ENCODE measurements at places on chromosomes 7 and 10.
A peak's percentile ranks its signal among the peaks of the same experiment; 100 is the strongest.

- no peak for DNase-seq
These were observed 70.0 kb upstream of the ZMIZ2 start for GRCh38 chr7:44678471-44679179.

GRCh38 chr10:70590655-70591416, 11.7 kb downstream of the PRF1 start:
- DNase-seq = no peak

DNA sequence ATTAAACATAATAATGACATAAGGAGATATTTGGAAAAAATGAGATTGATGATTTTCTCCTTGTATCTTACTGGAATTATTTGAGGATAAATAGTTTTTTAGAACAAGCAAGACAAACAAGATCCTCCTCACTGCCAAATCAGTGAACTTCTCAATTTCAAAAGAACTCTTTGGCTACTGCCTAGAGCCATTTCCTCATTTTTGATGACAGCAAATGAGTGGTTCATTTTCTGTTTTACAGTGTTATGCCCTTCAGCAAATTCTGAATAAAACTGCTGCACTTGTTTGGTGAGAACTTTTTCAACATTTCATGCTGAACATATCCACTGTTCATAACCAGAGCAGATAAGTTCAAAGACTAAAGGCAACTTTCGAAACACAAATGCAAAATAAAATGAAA, 42.5 kb upstream of the AHR start:
- DNase-seq = no peak

- no peak for DNase-seq
These were observed 48.2 kb downstream of the GOT1 start for GRCh38 chr10:99382176-99382575.

- DNase-seq = no peak
These were observed 14.4 kb downstream of the WDFY4 start for GRCh38 chr10:48699011-48699627.

- peak; percentile 48 for DNase-seq
These were observed 9.3 kb upstream of the AHR start for GRCh38 chr7:17289074-17289645.

DNA sequence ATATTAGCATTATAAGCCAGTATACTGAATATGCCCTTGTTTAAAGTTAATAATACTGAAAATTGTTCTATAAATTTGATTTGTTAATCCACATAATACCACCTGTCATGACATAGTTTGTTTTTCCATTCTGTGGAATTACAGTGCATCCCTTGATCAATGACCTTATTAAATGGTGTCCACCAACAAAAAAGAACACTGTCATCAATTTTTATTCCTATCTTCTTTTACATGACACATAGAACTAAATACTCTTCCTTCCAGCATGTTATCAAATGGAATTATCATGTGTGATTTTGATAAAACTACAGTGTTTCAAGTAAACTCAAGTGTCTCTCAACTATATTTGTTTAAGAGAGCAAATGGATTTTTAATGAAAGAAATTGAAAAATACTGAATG, 221.8 kb upstream of the MBL2 start:
- DNase-seq = no peak

- DNase-seq = no peak
These were observed 3.2 kb upstream of the MTG1 start for GRCh38 chr10:133390597-133391248.

GRCh38 chr10:103911021-103911459, 6.9 kb downstream of the STN1 start:
- no peak for DNase-seq

DNA sequence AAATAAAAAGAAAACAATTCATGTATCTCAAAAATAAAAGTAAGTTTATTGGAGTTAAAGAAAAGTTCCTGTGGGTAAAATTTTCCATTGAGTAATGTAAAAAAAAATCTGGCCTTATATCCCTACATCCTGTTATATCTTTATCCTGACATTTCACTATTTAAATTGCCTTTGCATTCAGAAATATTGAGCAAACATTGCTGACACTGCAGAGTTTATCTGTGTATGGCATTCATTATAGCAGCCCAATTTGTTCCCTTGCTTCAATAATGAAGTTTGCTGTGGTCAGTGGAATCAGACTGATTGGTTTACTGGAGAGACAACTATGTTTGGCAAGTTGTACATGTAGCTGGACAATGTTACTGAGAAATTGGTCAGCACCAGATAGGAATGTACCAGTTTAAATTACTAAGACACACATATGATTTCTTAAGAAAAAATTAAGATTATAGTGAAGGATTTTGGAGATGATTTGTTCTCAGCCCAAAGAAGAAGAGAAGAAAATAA, 271.7 kb downstream of the ANKRD7 start:
- DNase-seq = no peak

GRCh38 chr10:110220398-110220797, 13.0 kb downstream of the MXI1 start:
- no peak for DNase-seq

GRCh38 chr7:152633504-152633903, 42.4 kb downstream of the XRCC2 start:
- no peak for DNase-seq

DNA sequence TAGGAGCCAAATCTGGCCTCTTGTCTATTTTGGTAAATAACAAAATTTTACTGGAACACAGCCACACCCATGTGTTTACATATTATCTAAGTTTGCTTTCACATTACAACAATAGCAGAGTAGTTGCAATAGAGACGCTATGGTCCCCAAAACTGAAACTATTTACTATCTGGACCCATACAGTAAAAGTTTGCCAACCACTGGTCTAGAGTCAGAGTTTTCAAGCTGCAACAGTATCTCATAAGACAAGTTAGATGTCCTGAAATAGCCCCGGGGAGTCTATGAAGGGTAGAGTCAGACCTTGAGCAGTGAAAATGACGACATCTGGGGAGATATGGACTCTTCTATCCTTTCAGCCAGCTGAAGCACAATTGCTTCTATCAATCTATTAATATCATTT, 74.2 kb downstream of the CTNNA3 start:
- DNase-seq = no peak

DNA sequence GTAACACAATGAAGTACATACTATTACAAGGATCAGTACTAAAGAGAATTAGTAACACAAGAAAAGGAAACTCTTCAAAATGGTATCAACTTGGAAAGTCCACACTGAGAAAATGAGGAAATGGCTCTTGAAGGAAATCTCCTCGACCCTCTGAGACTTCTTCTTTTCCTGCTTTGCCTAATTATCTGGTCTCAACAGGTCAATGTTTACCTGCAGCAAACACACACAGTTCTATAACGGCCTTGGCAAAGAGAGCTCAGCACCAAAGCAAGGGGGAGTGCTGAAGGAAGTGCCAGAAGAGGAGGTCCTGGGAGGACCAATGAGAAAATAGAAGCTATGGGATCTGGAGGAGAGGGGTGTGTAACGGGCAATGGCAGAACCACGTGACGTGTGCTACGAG, 21.9 kb downstream of the CHCHD3 start:
- DNase-seq = no peak

DNA sequence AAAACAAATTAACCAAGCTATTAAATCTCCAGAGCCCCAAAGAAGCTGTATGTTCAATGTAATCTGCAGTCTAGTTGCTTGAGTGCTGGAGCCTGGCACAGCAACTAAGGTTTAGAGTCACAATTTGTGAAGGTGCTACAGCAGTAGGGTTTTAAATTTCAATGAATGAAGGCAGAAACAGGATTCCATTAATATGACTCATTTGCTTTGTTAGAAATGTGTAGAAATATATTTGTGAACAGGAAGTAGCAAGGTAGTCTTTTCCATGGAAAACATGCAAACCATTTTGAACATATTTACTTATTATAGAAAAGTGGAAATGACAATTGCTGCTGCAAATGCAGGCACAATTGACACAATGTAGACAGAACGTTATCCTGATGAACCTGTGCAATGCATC, 149.0 kb upstream of the STEAP4 start:
- no peak for DNase-seq

DNA sequence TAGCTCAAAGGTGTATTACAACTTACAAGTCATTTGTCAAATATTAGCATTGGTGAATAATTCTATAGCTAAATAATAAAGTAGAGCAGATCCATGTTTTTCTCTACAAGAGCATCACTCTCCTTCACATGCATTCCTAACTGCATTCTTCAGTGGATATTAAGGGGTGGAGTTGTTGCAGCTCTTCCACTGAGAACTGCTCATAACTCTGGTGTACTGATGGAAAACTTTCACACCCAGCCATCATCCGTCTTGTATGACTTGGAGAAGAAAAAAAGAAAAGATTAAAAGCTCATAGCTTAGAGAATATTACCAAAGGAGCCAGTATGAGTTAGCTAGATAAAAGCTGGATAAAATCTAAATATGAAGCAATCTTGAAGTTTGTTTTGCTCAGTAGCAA, 10.2 kb upstream of the FAM13C start:
- no peak for DNase-seq

DNA sequence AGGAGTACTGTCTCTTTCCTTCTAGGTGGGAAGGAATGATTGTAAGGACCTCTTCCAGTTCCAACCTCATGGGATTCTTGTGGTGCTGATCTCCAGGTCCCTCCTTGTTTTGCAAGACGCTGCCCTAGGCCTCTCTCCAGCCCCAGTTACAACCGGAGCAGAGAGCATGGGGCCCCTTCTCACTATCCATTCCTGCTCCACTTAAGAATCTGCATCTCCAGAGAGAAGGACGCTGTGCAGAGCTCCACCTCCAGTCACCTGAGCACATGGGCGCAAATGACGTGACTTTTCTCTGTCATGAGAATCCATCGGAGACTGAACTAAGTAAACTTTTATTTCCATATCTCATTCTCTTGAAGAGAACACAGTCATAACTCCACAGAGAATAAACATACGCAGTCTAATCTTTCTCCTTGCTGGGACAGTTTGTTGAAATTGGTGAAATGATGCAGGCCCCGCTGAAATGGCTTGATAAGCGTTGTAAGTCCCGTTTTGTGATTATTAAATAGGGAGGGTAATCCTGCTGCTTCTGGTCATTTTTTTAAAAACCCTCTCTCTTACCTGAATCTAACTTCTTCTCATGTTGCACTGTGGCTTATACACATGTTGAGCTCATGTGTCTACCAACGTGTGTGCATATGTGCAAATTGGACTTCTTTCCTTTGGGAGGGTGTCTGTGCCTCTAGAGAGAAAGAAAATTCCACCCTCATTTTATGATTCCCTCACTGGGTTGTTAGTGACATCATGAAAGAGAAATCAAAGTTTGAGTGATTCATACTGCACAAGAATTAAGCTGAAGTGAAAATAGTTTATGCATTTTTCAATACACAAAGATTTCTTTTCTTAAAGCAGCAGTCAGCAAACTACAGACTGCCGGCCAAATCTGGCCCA, 133.2 kb upstream of the TBX20 start:
- DNase-seq = no peak

DNA sequence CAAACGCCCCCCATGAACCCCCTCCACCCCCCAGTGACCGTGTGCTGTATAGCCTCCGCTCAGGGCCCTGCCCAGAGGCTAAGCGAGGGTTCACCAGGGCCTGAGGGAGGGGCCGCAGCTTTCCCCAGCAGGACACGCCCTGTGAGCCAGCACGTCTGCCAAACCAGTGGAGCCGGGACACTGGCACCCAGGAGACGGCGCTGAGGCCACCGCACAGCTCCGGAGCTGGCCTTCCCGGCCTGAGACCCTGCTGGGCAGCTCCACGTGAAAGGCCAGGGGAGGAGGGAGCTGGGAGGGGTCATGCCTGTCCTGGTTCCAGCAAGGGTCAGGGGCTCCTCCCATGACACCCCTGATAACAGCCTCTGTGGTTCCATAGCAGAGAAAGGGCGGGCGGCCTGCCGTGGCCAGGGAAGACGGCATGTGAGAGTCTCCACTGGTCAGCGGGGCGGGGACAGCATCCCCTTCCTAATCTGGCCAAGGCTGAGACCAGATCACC, 278.3 kb downstream of the ELFN1 start:
- no peak for DNase-seq

GRCh38 chr10:125049216-125049881, 107.4 kb downstream of the ZRANB1 start:
- no peak for DNase-seq

DNA sequence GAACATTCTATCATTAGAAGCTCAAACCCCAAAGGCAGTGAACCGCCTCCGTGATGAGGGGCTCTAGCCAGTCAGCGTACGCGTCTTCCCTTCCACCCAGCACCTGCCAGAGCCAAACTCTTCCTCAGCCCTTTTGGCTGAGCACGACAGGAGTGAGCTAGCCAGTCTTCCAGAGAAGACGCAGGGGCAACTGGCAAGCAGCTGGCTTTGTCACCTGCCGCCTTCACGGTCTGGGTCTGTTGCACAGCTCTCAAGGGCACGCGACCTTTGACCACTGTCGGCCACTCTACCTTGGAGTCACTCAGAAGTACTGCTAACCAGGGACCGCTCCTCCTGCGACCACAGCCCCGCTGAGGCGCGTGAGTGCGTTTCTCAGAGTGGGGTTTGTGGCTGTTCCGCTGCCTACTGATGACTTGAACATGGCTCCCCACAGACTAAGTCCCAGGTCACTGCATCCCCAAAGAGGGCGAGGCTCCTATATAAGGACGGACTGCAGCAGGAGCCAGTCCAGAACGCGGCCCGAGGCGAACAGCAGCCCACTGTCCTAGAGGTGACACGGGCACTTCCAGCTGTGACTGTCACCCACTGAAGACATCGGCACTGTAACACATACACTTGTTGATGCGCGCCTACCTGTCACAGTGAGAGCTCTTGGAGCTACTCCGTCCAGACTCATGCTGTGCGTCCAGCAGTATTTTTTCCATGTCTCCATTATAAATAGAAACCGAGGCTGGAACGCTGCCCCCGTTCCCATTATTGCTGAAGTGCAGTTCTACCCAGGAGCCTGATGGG, 8.4 kb downstream of the BNIP3 start:
- no peak for DNase-seq

DNA sequence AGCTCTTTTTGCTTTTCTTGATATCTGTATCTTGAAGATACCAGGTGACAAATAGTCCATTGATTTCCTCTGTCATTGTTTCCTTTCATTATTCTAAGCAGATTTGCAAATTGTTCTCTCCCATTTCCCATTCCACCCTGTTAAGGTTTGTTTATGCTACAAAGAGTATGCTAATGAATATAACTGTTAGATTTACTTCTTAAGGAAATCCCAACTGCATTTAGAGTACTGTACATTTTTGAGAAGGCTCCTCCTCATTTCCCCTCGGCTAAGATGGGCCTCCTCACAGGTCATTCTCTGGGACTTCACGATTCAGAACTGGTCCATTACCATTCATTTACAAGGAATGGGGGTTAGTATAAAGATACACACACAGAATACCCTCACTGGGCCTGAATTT, 15.6 kb downstream of the AUTS2 start:
- DNase-seq = no peak

GRCh38 chr7:44491229-44491628, 771 bp upstream of the NUDCD3 start:
- no peak for DNase-seq

DNA sequence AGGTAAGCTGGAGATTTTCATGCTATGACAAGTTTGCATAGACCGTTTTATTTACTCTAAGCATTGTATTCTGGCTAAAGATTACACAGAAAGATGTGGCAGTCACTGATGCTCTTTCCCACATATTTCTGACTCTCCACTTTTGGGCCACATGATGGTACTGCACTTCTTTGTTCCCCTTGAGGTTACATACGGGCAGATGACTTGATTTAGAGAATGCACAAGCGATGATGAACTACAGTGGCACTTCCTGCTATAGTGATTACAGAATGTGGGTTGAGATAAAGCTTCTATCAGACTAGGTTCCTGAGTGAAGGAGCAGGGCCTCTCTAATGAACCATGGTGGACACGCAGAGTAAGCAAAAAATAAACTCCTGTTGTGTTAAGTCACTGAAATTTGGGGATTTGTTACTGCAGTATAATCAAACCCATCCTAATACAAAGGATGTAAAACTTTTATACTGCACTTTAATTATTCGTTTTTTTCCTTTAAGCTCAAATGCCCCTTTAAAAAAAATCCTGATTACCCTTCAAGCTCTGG, 177.9 kb downstream of the TAX1BP1 start:
- no peak for DNase-seq
